Chondrocyte (in vitro differentiated cells): ENCODE measurements at places on chromosomes 12 and 14. TPM values are rescaled to one million over a fixed set of nuclear protein-coding genes. Genes with fewer than 3 reads are reported as not detected.

GRCh38 chr12:70754330-70754741 lies 117.1 kb upstream of the PTPRB start:
- H3K36me3 ChIP-seq = no peaks in the 10 kb centered on the region
- H3K4me3 ChIP-seq = no peak overlapping the region
- peaks cover 6% of the 10 kb centered on the region for H3K4me1 ChIP-seq
- no peak for DNase-seq

DNA sequence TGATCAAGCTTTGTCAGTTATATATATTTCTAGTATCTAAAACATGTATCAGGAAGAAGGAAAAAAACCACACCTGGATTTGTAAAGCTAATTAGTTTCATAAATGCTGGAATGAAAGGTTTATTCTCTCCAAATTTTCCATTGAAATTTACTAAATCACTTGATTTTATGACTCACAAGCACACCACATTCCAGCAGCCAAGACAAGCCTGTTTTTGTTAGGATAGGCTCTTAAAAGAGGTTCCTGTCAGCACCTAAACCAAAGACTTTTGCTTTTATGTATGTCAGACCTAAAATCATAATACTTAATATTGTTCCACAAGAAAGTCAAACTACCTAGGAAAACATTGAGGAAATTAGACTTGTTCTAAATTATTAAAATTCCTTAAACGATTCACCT lies 85.3 kb upstream of the PAWR start:
- H3K4me1 ChIP-seq = peaks cover 38% of the 10 kb centered on the region
- DNase-seq = no peak
- no peaks in the 10 kb centered on the region for H3K27me3 ChIP-seq
- peak overlapping the region; percentile 89 for H3K27ac ChIP-seq

GRCh38 chr14:51981218-51981854 lies 8.0 kb upstream of the RTRAF start:
- H3K4me1 ChIP-seq = no peaks in the 10 kb centered on the region
- no peak overlapping the region for H3K4me3 ChIP-seq
- H3K36me3 ChIP-seq = no peaks in the 10 kb centered on the region
- H3K27ac ChIP-seq = no peak overlapping the region
- DNase-seq = no peak

GRCh38 chr14:50092006-50092555 lies 24.3 kb downstream of the VCPKMT start:
- no peaks in the 10 kb centered on the region for H3K27me3 ChIP-seq
- H3K36me3 ChIP-seq = peaks cover 3% of the 10 kb centered on the region
- H3K4me1 ChIP-seq = no peaks in the 10 kb centered on the region
- H3K27ac ChIP-seq = no peak overlapping the region
- no peak overlapping the region for H3K4me3 ChIP-seq

DERA gene
- total RNA-seq = 15.5 to 26.2 TPM (median 16.0 TPM) in 3 replicates

CLEC2D gene
- 3.7 to 5.1 TPM (median 4.6 TPM) in 3 replicates for total RNA-seq

DNA sequence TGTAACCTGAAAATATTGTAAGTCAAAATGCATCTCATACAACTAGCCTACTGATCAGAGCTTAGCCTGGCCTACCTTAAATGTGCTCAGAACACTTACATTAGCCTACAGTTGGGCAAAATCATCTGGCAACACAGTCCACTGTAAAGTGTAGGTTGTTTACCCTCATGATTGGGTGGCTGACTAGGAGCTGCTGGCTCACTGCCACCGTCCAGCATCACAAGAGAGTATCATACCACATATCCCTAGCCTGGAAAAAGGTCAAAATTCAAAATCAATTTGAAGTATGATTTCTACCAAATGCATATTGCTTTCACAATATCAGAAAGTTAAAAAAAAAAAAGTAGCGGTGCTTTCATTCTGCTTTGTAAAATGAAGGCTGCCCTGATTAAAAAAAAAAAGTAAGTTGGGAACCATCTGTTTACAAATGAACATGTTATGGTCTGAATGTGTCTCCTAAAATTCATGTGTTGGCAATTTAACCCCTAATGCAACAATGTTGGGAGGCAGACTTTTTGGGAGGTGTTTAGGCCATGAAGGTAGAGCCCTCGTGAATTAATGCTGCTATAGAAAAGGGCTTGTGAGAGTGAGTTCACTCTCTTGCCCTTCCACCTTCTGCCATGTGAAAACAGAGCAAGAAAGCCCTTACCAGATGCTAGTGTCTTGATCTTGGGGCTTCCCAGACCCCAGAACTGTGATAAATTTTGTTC lies 211.8 kb downstream of the PPM1H start:
- H3K4me3 ChIP-seq = no peak overlapping the region
- DNase-seq = no peak
- H3K27ac ChIP-seq = peak overlapping the region; percentile 92
- no peaks in the 10 kb centered on the region for H3K27me3 ChIP-seq

- no peak overlapping the region for H3K4me3 ChIP-seq
- peaks cover 10% of the 10 kb centered on the region for H3K36me3 ChIP-seq
- DNase-seq = no peak
Observed at GRCh38 chr12:71873821-71874220, 34.3 kb downstream of the TBC1D15 start.

- no peaks in the 10 kb centered on the region for H3K36me3 ChIP-seq
- no peaks in the 10 kb centered on the region for H3K27me3 ChIP-seq
- peaks cover 10% of the 10 kb centered on the region for H3K4me1 ChIP-seq
- no peak overlapping the region for H3K4me3 ChIP-seq
- no peak overlapping the region for H3K27ac ChIP-seq
Observed at GRCh38 chr12:127583041-127583440, 683.9 kb upstream of the TMEM132C start.

DNA sequence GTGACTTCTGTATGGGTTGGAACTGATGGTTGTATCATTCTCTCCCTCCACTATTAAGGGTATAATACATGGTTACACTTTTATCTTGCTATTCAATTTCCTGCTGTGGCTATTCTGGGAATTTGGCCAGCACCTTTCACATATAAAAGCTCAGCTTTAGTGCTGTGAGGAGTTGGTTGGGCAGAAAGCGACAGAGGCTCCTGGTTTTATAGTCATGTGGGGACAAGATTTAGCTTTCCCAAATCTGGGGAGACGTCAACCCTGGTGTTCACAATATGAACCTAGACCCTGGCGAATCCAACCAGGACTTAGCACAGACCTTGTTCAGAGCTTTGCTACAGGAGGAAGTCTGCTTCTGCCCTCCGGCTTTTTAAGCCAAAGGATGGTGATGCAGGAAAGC lies 36.5 kb downstream of the FOS start:
- no peak overlapping the region for H3K27ac ChIP-seq
- peaks cover 13% of the 10 kb centered on the region for H3K27me3 ChIP-seq
- no peak for DNase-seq
- H3K36me3 ChIP-seq = peaks cover 2% of the 10 kb centered on the region

DNA sequence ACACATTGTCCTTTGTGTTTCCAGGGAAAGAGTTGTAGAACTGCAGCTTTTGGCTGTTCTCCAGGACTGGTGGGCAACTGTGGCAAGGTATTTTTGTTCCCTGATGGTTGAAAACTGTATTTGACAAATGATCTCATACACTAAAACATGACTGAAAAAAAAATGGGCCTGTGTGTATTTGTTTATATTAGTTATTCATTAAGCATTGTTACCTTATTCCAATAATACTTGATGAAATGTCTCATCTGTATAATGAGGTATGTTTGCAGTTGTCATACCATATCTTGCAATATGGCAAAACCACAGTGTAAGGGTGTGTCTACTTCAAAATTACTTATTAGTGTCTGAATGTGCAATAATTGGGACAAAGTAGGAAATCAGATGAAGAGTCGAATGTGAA lies 479.4 kb upstream of the NOVA1 start:
- no peak for DNase-seq
- no peak overlapping the region for H3K4me3 ChIP-seq
- H3K27me3 ChIP-seq = no peaks in the 10 kb centered on the region
- H3K27ac ChIP-seq = no peak overlapping the region
- H3K36me3 ChIP-seq = no peaks in the 10 kb centered on the region
- no peaks in the 10 kb centered on the region for H3K4me1 ChIP-seq

GRCh38 chr14:24630872-24631477 lies 3.0 kb downstream of the GZMB start:
- H3K36me3 ChIP-seq = no peaks in the 10 kb centered on the region
- H3K27ac ChIP-seq = no peak overlapping the region
- H3K4me3 ChIP-seq = no peak overlapping the region
- H3K27me3 ChIP-seq = no peaks in the 10 kb centered on the region
- no peaks in the 10 kb centered on the region for H3K4me1 ChIP-seq
- DNase-seq = no peak

DNA sequence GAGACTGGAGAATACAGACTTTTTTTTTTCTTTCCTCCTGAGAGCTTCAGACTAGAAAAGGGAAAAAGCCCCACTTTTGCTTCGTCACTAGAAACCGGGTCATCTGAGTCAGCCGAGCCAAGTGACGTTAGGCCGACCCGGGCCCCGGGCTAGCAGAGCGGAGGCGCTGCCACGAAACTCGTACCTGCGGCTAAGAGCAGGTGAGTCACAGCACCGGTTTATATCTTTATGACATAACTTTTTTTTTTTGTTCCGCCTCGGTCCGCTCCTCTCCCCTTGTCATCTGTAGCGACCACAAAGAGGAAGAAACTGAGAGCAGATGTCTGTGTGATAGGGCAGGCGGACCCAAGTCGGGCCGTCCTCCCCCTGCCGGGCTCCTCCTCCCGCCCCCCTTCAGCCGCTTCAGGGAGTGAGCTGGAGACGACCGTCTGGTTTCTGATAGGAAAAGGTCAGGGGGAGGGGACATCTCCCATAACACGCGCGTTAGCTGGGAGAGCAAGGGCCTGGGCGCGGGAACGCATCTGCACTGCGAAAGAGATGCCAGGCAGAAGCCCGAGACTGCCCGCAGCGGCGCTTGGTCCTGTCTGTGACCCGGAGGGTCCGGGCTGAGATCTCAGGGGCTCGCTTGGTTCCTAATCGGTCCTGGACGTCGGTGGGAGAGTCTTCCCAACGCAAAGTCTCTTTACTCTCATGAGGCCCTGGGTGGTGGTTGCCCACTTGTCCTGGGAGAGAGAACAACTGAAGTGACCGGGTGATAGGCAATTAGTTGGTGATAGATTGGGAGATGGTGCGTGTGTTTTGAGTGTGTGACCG lies 586 bp downstream of the TTC6 start:
- peak overlapping the region; percentile 61 for H3K4me3 ChIP-seq
- DNase-seq = no peak
- H3K27me3 ChIP-seq = peaks cover 80% of the 10 kb centered on the region
- peaks cover 38% of the 10 kb centered on the region for H3K4me1 ChIP-seq
- H3K27ac ChIP-seq = no peak overlapping the region
- no peaks in the 10 kb centered on the region for H3K36me3 ChIP-seq

GPRC5A gene
- total RNA-seq = 8.1 to 13.1 TPM (median 10.5 TPM) in 3 replicates
